ENCODE measurements at places on chromosomes 6 and 20. TPM values are rescaled to one million over a fixed set of nuclear protein-coding genes. Genes with fewer than 3 reads are reported as not detected.
A peak's percentile ranks its signal among the peaks of the same experiment; 100 is the strongest.

DNA sequence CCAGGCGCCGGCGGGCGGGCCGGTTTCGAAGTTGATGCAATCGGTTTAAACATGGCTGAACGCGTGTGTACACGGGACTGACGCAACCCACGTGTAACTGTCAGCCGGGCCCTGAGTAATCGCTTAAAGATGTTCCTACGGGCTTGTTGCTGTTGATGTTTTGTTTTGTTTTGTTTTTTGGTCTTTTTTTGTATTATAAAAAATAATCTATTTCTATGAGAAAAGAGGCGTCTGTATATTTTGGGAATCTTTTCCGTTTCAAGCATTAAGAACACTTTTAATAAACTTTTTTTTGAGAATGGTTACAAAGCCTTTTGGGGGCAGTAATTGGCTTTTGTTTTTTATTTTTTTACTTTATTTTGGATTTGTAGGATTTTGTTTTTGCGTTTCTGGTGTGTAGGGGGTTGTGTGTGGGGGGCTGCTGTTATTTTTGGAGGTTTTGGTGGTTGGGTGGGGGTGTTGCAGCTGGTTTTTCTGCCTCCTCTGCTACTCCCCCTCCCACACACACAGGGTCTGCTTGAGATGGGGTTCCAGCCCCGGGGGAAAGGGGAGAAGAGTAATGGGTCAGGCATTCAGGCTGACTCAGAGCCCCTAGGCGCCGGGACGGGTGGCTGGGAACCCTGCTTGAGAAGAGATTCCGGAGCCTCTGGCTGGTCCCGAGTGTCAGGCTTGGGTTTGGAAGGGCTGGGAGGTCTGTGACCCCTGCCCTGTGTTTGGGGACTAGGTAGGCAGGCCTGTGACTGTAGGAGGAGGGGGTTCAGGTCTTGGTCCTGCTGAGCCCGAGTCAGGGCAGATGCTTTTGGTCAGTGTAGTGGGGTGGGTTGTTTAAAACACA, 2.0 kb downstream of the CEBPB start:
- peak overlapping the region; percentile 97 for H3K27ac ChIP-seq
- H3K4me3 ChIP-seq = peak overlapping the region; percentile 96
- H3K36me3 ChIP-seq = peaks cover 28% of the 10 kb centered on the region
- H3K4me1 ChIP-seq = peaks cover 17% of the 10 kb centered on the region
- DNase-seq = peak; percentile 94
- no peaks in the 10 kb centered on the region for H3K27me3 ChIP-seq

AVP gene
- not detected for total RNA-seq

PDYN gene
- not detected for total RNA-seq

- no peak for DNase-seq
- peaks cover 6% of the 10 kb centered on the region for H3K27me3 ChIP-seq
- peak overlapping the region; percentile 61 for H3K27ac ChIP-seq
- peak overlapping the region; percentile 62 for H3K4me3 ChIP-seq
- H3K36me3 ChIP-seq = no peaks in the 10 kb centered on the region
Measured at GRCh38 chr6:87832025-87832825, 130.2 kb upstream of the AKIRIN2 start.

POM121L2 gene
- not detected for total RNA-seq

DNA sequence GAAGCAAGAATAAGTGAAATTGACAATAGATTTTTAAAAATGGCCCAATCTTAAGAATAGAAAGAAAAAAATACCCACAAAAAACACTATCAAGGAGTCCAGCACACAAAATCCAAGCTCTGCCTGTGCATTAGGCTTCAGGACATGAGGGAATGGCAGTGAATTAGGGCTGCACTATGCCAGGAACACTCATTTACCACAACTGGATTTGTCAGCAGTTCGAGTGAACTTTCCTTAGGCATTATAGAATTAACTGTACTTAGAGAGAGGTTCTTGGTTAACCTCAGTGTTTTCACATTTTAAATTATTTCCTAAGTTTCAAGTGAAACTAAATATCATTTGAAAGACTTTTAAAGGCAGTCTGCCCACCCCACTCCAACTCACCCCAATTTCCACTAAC, 34.8 kb downstream of the SLC22A3 start:
- H3K27ac ChIP-seq = no peak overlapping the region
- H3K4me1 ChIP-seq = no peaks in the 10 kb centered on the region
- H3K27me3 ChIP-seq = peaks cover 3% of the 10 kb centered on the region

DNA sequence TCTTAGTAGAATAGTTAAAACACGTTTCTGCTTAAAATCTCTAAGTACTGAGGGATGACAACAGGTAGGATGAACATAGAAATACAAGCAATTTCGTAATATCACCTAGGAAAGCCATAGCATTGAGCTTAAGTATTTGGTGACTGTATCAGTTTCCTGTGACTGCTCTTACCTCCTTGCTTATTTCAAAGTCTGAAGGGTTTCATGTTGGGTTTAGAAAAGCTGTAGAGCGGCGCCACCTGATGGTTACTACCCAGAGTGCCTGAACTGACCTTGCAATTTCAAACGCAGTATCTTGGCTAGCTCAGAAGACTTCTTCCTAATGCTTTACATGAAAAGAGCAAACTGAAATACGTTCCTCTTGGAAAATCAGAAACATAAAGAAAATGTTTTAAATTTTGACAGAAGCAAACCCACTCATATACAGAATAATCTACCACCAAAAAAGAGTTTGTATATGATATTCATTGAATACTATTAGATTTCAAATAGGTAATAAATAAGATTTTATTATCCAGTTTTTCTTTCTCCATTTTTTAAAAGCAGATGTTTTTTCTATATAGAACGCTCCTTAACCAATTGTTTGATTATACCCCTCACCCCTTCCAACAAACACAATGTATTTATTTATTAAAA, 82.3 kb upstream of the RIPOR2 start:
- peak overlapping the region; percentile 74 for H3K27ac ChIP-seq
- H3K4me1 ChIP-seq = peaks cover 55% of the 10 kb centered on the region
- H3K36me3 ChIP-seq = no peaks in the 10 kb centered on the region
- DNase-seq = peak; percentile 91
- H3K27me3 ChIP-seq = no peaks in the 10 kb centered on the region
- H3K4me3 ChIP-seq = peak overlapping the region; percentile 1
